ENCODE measurements at places on chromosomes 4 and X. TPM values are rescaled to one million over a fixed set of nuclear protein-coding genes. Genes with fewer than 3 reads are reported as not detected.

GRCh38 chr4:174517502-174518445 is 4.5 kb downstream of the HPGD start:
- DNase-seq = no peak

GRCh38 chr4:150229520-150229919 is 151.3 kb downstream of the DCLK2 start:
- peak; percentile 64 for DNase-seq

DNA sequence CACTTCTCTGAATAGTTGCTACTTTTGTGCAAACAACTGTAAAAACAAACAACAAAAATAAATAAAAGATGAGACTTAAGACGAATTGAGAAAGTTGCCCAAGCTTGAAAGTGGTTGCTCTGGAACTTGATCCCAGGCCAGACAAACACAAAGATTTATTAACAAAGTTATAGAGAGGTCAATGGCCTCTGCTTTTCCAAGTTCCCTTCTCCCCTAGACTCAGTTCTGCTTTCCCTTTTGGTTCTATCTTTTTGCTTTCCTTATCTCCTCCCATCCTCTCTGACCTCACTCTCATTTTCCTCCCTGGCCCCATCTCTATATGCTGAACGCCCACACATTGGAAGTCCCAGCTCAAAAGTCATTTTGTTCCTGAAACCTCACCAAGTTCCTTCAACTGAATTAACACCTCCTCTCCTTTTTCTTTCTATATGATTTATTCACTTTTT is 82.7 kb downstream of the MXRA5 start:
- peak; percentile 41 for DNase-seq

DNA sequence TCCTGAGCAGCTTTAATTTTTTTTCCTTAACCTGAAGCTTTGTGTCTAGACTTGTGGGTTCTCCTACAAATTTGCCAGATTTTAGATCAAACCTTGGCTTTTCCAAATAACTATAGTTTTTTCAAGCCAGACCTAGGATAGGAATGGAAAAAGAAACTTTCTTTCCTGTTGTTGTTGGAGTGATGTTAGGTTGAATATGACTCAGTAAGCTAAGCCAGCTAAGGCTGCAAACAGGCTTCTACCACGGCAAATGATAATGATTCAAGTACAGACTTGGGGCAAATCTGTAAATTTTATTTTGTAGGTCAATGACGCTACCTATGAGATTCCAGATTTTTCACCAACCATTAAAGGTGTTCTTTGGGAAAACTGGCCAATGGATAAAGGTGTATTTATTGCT is 45.6 kb downstream of the WDR19 start:
- DNase-seq = peak; percentile 1

DNA sequence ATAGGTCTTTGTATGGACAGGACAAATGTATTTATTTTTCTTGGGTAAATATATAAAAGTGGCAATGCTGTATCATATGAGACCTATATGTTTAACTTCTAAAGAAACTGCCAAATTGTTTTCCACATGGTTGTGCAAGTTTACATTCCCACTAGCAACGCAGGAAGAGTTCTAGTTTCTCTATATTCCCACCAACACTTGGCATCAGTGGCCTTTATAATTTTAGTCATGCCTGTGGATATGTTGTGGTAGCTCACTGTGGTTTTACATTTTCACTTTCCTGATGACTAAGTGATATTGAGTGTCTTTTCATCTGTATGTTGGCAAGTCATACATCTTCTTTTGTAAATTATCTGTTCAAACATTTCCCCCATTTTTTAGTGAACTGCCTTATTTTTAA is 126.0 kb downstream of the EMCN start:
- DNase-seq = peak; percentile 58

- DNase-seq = peak; percentile 92
Measured at GRCh38 chr4:147714575-147715401, 17.1 kb upstream of the ARHGAP10 start.

DNA sequence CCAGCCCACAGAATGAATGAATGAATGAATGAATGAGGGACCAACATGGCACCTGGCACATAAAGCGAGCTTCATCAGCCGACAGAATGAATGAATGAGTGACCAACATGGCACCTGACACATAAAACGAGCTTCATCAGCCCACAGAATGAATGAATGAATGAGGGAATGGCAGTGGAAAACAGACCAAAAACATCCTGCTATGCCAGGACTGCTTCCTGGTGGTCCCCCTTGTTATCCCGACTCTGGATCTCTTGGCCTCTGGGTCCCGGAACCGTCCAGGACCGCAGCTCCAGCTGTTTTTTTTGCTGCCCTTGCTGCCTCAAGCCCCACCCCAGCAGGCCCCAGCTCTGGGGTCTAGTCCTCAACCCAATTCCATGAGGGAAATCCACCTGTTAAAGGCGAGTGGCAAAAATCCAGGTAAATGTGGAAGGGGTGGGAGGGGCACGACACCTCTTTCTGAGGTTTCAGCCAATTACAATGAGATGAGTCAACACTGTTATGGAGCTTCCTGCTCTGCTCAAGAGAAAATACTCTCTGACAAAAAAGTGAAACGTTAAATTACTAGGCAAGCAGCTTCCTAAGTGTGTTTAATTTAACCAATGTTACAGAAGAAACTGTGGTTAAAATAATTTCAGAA is 72.0 kb upstream of the MTNR1A start:
- DNase-seq = peak; percentile 43

DNA sequence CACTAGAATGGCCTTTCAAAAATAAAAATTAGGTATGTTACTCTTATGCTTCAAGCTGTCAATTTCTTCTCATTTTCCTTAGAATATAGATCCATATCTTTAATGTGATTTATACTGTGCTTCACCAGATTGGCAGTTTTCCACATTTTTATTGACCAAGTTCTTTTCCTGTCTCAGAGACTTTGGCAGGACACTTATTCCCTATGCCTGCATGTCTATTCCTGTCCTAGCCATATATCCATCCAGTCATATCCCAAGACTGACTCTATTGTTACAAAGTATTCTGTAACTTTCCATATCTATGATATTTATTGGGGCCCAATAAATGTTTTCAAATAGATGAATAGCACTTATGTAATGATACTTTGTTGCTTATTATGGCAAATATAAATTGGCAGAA is 450.7 kb downstream of the GASK1B start:
- no peak for DNase-seq

- DNase-seq = no peak
Measured at GRCh38 chr4:148255344-148255720, 186.9 kb downstream of the NR3C2 start.

- DNase-seq = no peak
Measured at GRCh38 chr4:138409670-138410069, 167.5 kb upstream of the SLC7A11 start.

- no peak for DNase-seq
Measured at GRCh38 chr4:38762560-38762959, 20.2 kb downstream of the TLR10 start.

ZNF732 gene
- not detected for polyA plus RNA-seq

DNA sequence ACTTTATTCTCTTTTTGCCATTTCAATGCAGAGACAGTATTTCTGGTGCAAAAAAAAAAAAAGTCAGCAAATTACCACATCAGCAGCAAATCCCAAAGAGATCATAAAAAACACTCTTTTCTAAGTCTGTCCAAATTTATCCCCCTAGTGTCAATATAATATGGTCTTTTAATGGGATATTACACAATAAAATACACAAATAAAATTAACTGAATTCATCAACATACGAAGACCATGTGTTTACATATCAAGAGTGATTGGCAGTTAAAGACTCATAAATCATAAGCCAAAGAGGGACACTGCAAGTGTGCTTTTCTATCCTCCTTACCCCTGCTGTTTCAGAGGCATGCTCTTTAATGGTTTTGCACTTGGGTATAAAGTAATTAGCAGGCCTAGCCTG is 340.2 kb upstream of the DKK2 start:
- no peak for DNase-seq

- DNase-seq = no peak
Measured at GRCh38 chr4:13944095-13944511, 316.6 kb upstream of the BOD1L1 start.

HSD17B13 gene
- not detected for polyA plus RNA-seq

OCIAD2 gene
- 35.0 TPM for polyA plus RNA-seq

PARM1 gene
- 0.14 TPM for polyA plus RNA-seq

GRCh38 chr4:36322921-36323354 is 41.5 kb downstream of the DTHD1 start:
- no peak for DNase-seq

- no peak for DNase-seq
Measured at GRCh38 chrX:39891781-39892180, 206.0 kb downstream of the BCOR start.

- no peak for DNase-seq
Measured at GRCh38 chrX:98501426-98501825, 1617.7 kb downstream of the RPA4 start.

DNA sequence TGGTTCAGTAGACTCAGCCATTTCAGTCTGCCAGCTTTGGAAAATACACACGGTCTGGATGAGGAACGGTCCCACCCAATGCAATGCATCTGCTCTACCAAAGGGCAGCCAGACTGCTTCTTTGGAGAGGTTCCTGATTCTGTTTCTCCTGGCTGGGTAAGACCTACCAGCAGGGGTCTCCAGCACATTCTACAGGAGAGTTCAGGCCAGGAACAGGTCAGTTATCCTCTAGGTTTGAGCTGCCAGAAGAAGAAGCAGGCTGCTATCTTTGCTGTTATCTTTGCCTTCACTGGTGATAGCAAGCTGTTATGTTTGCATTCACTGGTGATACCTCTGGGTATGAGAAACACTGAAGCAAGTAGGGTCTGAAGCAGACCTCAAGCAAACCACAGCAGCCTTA is 45.5 kb upstream of the PBDC1 start:
- no peak for DNase-seq

GRCh38 chrX:21873063-21873775 is 17.4 kb downstream of the YY2 start:
- peak; percentile 40 for DNase-seq

AFM gene
- polyA plus RNA-seq = not detected

CYSLTR1 gene
- not detected for polyA plus RNA-seq

DNA sequence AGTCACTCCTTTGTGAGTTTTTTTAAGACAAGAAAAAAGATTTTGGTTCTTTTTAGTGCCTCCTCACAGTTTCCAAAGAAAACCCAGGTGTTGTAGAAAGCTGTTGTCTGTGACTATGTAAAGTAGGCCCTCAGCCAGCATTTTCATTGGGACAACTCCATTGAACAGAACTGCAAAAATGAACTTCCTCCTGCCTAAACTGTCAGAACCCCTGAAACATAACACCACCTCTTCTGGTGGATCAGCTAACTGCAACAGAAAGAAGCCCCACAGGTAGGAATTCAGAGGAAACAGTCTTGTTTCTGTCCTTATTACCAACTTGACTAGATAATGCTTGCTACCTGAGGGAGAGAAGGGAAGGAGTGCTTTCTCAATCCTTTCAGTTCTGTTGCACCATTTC is 3.4 kb upstream of the ATP11C start:
- no peak for DNase-seq

TBC1D19 gene
- 18.1 TPM for polyA plus RNA-seq

PABPC5 gene
- 3.4 TPM for polyA plus RNA-seq

DNA sequence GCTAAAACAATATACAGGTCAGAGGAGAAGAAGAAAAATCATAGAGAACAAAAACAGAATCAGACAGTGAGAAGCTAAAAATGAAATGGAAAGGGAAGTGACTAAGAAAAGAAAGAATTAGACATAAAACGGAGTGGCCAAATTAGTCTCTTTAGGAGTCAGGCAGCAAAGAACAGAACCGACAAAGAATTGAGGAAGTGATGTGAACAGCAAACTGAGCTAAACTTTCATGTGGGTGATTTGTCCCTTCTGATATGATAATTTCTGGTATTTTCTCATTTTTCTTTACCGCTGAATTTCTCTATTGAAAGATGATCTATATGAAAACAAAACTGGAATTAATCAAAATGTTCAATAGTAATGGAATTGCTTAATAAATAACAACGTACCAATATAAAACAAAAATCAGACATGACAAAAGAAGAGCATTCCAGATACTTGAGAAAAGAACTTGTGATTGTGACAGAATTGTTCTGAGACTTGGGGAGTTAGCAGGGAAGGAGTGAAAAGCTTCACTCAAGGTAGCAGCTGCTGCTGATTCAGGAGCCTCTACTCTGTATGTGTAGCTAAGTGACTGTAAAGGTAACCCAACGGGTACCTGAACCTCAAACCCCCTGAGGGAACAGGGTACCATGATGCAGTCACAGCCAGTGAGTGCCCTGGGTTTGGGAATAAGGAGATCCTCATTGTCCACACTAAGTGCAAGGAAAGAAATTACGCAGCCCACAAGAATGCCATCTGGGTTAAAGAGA is 8.8 kb downstream of the TAPT1 start:
- DNase-seq = no peak

GRCh38 chr4:79923281-79923680 is 149.7 kb downstream of the ANTXR2 start:
- no peak for DNase-seq

DNA sequence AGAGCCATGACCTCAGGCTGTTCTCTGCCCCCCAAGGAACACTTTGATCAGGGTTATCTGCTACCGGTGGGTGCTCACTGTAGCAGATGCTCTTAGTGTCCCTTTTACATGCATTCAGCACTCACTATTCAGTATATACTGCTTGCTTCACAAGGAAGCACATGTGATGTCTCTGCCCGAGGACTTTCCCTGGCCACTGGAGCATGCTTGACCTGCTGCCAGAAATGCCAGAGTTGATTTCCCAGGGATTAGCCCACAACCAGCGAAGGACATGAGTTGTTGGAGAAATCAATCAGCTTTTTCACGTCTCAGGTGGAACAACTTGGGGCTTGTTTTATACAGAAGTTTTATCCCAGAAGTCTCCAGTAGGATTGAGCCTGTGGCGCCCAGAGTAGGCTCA is 51.2 kb upstream of the RPS6KA3 start:
- DNase-seq = no peak

DNA sequence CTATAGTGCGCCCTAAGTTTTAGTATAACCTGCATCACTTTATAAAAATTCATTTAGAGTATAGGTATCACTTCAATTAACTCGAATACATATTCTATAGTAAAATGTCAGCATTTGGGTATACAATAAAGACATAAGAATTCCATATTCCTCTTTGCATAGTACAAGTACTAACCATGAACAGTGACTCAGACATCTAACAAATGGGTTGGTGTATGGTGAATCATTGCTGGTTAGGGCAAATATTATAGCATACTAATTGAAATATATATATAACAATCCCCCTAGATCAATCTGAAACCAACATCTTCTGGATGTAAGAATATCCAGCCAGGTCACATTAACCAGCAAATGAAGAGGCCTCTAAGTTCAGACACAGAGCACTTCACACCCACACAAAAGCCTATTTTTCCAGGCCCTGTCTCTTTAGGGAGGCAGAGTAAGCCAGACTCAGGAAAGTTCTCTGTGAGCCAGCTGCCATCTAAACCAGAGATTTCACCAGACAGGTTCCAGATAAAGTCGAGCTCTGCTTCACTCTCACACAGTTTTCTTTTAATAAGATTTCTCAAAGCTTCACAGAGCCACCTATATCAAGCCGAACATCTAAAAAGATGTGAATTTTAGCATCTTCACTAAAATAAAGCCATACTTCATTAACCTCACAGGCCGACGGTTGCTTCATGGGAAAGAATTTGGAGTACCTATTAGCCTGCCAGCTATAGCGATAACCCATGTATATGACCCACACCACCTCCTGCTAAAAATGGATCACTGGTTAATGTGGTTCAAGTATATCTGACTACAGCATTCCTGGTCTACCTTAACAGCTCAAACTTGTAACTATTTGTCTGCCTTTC is 200.0 kb upstream of the FTHL17 start:
- peak; percentile 21 for DNase-seq
